Activated CD4-positive, alpha-beta T cell treated with anti-CD3 and anti-CD28 coated beads, Interleukin-2, amount 10 ng/mL, durations not matched to agents 7 days and 5 days (primary cell): ENCODE measurements at places on chromosomes 2 and 18. TPM values are rescaled to one million over a fixed set of nuclear protein-coding genes. Genes with fewer than 3 reads are reported as not detected.

CRYGD gene
- not detected for total RNA-seq

PLGLB2 gene
- 2.7 TPM for total RNA-seq

PAIP2B gene
- total RNA-seq = 1.9 TPM

CHRNG gene
- not detected for total RNA-seq

MOCOS gene
- 0.05 TPM for total RNA-seq

SMCHD1 gene
- total RNA-seq = 215 TPM

REG3G gene
- total RNA-seq = not detected

GATA6 gene
- not detected for total RNA-seq

APCDD1 gene
- not detected for total RNA-seq

ALK gene
- not detected for total RNA-seq

CHN1 gene
- 1.2 TPM for total RNA-seq

MRPL19 gene
- total RNA-seq = 38.3 TPM

ANKRD36 gene
- total RNA-seq = 54.7 TPM

RSAD2 gene
- 101 TPM for total RNA-seq

DNA sequence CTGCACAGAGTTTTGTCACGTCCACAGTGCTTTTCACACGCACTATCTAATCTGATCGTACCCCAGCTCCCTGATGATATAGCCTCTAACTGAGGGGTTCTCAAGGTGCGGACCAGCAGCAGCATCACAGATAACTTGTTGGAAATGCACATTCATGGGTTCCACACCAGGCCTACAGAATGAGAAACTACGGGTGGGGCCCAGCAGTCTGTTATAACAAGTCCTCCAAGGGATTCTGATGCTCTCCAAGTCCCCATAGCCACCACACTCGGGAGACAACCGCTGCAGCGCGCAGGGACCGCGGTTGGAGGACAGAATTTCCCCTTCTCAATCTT is 745 bp upstream of the BZW1 start:
- DNase-seq = no peak

DNA sequence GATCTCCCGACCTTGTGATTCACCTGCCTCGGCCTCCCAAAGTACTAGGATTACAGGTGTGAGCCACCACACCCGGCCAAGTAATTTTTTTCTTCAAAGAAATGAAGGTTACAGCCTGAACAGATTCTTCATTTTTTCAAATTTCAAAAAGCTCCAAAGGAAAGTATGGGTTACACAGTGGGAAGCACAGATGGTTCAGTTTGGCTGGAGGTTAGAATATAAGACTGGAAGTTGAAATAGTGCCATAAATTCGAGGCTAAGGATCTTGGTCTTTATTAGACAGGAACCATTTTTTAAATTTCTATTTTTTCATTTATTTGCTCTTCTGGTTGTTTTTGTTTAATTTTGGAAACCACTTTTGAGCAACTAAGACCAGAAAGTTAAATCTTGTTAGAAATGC is 120.0 kb downstream of the STK39 start:
- no peak for DNase-seq

GRCh38 chr18:361941-362310 is 94.1 kb upstream of the THOC1 start:
- no peak for DNase-seq

- no peak for DNase-seq
Observed at GRCh38 chr2:64329848-64330247, 124.1 kb upstream of the LGALSL start.

- DNase-seq = no peak
Observed at GRCh38 chr2:217805668-217806481, 196.9 kb downstream of the TNS1 start.

- no peak for DNase-seq
Observed at GRCh38 chr2:17867133-17867532, 11.3 kb upstream of the KCNS3 start.

DNA sequence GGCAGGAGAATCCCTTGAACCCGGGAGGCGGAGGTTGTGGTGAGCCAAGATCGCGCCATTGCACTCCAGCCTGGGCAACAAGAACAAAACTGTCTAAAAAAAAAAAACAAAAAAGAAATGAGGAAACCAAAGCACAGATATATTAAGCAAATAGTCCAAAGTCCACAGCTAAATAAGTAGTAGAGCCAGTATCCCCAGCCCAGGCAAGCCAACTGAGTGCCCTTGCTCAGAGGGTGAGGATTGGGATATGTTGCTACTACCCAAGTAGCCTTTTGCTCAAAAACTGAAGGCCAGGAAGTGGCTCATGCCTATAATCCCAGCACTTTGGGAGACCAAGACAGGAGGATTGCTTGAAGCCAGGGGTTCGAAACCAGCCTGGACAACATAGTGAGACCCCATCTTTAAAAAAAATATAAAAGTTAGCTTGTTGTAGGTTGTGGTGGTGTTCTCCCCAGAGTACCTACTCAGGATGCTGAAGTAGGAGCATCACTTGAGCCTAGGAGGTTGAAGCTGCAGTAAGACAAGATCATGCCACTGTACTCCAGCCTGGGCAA is 5.4 kb downstream of the CFAP36 start:
- DNase-seq = no peak

DNA sequence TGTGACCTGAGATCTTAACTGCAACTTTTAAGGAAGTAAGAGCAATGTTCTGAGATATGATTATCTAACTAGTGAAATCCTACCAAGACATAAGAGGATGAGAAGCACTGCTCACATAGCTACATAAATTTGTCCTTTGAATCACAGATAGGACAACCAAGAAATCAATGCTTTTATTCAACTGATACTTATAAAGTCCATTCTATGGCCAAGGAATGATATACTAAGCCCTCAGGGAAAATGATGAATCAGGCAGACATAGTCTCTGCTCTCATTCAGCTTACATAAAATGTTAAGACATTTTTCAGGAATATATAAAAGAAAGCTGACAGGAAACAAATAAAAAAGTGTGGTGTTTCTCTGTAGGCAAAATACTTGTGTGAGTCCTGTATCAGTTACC is 39.1 kb downstream of the PGAP1 start:
- DNase-seq = no peak

DNA sequence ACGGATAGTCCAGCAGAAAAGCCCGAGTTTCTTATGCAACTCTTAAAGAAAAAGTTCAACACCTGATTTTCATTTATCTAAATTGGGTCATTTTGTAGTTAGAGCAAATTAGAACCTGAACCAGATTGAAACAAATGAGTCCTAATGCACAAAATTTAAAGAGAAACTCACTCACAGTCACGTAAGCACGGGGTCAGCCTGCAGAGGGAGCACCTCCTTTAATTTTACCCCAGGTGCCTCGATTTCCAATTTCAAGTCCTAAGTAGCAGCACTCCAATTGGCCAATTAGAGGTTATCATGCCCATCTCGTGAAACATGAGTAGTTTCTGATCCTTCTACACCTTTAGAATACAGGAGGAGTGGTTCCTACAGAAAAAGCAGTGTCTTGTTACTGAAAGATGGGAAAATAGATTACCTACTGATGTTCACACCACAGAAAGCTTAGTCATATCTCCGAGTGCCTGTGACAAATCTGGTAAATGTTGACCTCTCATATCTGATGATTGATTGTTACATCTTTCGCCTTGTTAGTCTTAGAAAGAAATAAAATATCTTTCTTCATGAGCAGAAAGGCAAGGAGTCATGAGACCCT is 1929.8 kb upstream of the LRRTM1 start:
- DNase-seq = no peak

DNA sequence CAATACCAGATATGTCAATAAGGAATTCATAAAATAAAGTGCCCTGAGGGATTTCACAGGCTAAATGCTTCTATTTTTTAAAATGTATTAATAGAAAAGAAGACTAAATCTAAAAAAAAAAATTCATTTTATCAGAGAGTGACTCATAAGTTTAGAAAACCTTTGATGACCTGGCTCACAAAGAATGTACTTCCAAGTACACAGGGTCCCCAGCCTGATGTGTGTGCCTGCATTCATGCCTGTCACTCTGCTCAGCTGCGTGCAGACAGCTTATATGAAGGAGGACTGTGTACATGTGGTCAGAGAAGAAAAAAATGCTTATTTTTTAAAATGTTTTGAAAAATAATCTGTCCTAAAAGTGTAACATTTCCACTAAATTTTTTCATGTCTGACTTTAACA is 3.0 kb upstream of the CPS1 start:
- DNase-seq = no peak

GRCh38 chr2:199690225-199690624 is 160.8 kb downstream of the FTCDNL1 start:
- DNase-seq = no peak

DNA sequence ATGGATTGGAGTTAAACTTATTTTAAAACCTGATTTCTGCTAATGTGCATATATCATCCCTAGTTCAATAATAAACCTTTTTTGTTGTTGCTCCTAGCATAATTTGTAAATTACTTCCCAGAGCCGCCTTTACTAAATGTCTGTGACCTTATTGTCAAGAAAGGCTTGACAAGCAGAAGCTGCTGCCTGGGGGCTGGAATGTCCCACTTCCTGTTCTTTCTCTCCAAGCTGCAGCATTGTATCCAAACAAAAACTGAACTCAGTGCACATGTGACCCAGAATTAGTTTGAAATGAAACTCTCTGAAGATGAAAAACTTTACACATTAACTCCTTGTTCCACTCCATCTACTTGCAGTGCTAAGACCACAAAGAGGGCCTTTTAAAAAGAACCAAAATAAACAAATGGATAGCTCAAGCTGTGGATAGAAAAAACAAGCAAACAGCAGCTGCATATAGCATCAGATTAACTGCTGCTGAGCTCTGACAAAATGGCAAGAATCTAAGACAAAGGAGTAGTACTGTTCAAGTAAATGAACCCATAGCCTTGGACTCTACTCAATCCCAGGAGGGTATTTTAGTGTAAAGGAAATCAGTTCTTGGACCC is 99.8 kb upstream of the NEUROD1 start:
- DNase-seq = no peak

DNA sequence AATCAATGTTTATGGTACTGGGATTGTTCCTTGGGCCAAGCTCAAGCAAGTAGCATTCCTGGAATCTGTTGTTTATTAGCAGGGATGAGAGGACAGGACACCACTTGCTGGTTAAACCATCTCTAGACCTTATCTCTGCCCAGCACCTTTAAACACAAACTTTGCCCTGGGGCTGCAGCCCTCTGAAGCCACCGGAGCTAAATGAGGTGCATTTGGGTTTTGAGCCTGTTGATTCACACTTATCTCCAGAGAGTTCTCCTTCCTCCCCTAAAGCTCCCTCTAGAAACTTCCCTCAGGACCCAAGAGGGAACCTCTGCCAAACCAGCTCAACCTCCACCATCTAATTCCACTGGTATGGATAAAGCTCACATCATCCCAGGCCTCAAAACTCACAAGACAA is 94.8 kb upstream of the EPAS1 start:
- no peak for DNase-seq

- no peak for DNase-seq
Observed at GRCh38 chr2:239535413-239536144, 134.8 kb upstream of the HDAC4 start.

GRCh38 chr2:173048897-173049661 is 26.6 kb upstream of the MAP3K20 start:
- no peak for DNase-seq

DNA sequence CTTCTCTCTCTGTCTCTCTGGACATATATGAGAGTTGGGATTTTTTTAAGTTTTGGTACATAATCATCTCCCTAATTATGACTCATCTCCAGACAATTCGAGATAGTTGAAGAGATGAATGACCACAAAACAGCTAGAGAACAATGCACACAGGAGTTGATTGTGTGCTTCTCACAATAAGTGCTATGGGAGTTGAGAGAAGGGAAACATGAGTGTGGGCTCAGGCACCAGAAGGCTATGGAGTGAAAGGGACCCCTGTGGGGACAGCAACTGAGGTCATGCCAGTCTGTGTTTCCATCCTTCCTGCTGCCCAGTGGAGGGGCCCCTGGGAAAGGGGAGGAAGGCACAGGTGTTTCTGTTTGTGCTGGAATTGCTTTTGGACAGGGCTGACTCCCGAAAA is 6.5 kb upstream of the YWHAQ start:
- DNase-seq = no peak

DNA sequence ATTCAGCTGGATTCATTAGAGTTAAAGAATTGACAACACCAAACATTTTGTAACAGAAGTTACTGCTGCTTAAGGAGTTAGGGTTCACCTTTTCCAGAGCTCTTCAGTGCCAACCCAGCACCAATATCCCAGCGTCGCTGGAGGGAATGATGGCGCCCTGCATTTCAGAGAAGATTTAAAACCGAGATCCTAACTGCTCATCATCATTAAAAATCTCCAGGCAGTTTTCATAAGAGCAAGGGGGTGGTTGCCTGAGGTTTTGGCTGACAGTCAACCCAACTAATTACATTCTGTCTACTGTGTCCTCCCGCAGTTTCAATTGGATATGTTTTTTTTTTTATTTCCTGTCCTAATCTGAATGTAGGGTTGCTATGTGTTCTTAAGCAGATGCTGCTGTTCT is 509.6 kb upstream of the TCF4 start:
- DNase-seq = no peak

DNA sequence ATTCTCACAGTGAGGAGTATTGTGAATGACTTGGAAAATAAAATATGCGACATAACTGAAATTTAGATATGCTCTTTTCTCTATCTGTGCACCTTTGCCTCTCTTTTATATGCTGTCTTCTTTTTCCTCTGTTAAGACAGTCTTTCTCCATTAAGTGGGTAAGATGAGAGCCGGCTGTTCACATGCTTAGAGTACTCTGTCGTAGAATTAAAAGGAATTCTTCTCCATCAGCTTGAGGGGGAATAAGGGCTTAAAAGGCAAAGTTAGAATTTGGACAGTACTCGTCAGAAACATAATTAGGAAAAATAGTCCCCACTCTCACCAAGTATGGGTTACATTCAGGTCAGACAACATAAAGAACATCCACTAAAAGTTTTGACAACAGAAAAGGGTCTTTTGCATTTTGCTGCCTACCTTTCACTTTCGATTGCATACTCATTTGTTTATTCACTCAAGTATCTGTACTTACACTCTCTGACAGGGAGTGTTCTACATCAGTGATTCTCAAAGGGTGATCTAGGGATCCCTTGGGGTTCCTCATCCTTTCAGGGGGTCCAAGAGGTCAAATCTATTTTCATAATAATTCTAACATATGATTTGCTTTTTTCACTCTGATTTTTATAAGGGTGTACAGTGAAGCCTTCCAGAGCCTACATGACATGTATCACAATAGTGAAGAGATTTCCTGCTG is 48.0 kb downstream of the ARHGAP15 start:
- no peak for DNase-seq

- DNase-seq = no peak
Observed at GRCh38 chr2:205017912-205018311, 472.6 kb downstream of the PARD3B start.

- DNase-seq = no peak
Observed at GRCh38 chr2:10738192-10738591, 16.8 kb downstream of the ATP6V1C2 start.

- no peak for DNase-seq
Observed at GRCh38 chr2:159715451-159715850, 3.1 kb downstream of the MARCHF7 start.

GRCh38 chr2:239267288-239267951 is 133.4 kb downstream of the HDAC4 start:
- peak; percentile 97 for DNase-seq

GRCh38 chr18:43751203-43751602 is 473.9 kb upstream of the SYT4 start:
- DNase-seq = no peak

DNA sequence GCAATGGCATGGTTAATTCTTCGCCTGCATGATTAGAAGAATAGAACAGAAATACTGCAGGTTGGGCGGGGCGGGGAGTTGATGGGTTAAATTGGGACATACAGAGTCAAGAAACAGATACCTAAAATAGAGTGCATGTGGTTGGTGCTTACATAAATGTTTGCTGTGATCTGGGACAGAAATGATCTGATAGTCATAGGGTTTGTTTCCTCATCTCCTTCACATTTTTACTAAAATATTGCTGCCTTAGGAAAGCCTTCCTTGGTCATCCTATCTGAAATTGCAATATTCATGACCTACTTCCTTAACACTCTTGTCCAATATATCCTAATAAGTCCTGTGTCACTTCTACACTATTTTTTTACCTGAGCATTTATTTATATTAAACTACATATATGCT is 163.9 kb downstream of the TMEFF2 start:
- DNase-seq = no peak
